ENCODE measurements at places on chromosomes 16 and 17. TPM values are rescaled to one million over a fixed set of nuclear protein-coding genes. Genes with fewer than 3 reads are reported as not detected.

- no peaks in the 10 kb centered on the region for H3K36me3 ChIP-seq
- H3K27me3 ChIP-seq, result no peaks in the 10 kb centered on the region
- no peak for DNase-seq
- H3K27ac ChIP-seq, result no peak overlapping the region
- H3K4me1 ChIP-seq, result peaks cover 8% of the 10 kb centered on the region
Measured at GRCh38 chr17:50474523-50474922, 4.1 kb upstream of the RSAD1 start.

DNA sequence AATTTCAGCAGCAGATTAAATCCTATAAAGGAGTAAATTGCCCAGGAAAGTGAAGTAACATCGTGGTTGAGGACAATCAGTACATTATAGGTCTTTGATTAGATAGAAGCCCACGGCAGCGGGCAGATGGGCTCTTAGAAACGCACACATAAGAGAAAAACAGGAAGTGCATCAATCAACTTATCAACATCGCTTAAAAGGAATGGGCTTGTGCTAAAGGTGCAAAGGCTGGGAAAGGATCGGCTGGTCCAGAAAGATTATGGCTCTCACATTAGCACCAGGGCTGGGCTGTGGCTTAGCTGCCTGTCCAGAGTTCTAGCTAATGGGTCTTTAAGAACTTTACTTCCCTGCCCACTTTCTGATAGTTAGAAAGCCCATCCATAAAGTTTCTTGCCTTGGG, 292.0 kb upstream of the TNRC6C start:
- no peaks in the 10 kb centered on the region for H3K36me3 ChIP-seq
- H3K27ac ChIP-seq, result peak overlapping the region; percentile 83
- H3K27me3 ChIP-seq, result no peaks in the 10 kb centered on the region
- peaks cover 23% of the 10 kb centered on the region for H3K4me1 ChIP-seq

GRCh38 chr16:49061137-49061714, 220.4 kb downstream of the CBLN1 start:
- H3K27me3 ChIP-seq, result no peaks in the 10 kb centered on the region
- no peak overlapping the region for H3K27ac ChIP-seq
- no peaks in the 10 kb centered on the region for H3K36me3 ChIP-seq
- no peak for DNase-seq
- H3K4me3 ChIP-seq, result no peak overlapping the region

DNA sequence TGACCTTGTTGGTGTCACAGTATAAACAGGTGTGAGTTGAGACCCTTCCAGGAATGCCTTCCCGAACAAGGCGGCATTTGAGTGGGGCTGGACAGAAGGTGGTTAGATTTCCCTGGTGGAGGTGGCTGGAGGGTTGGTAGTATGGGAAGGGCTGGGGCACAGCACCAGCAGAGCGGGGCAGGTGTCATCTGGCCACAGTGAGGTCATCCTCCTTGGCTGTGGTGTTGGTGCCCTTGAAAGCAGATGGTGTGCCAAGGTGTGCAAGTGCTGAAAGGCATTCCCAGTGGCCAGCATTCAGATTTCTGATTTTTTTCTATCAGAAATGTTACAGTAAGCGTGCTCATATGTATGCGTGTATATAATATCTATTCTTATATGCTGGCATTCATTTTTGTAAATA, 126.6 kb downstream of the LAT start:
- H3K36me3 ChIP-seq, result peaks cover 18% of the 10 kb centered on the region
- H3K4me1 ChIP-seq, result peaks cover 11% of the 10 kb centered on the region
- H3K4me3 ChIP-seq, result no peak overlapping the region
- peak overlapping the region; percentile 29 for H3K27ac ChIP-seq
- DNase-seq, result no peak

- DNase-seq, result no peak
- H3K27ac ChIP-seq, result no peak overlapping the region
- no peaks in the 10 kb centered on the region for H3K27me3 ChIP-seq
- no peak overlapping the region for H3K4me3 ChIP-seq
- peaks cover 5% of the 10 kb centered on the region for H3K4me1 ChIP-seq
Measured at GRCh38 chr17:82327289-82327688, 6.3 kb downstream of the SECTM1 start.

DNA sequence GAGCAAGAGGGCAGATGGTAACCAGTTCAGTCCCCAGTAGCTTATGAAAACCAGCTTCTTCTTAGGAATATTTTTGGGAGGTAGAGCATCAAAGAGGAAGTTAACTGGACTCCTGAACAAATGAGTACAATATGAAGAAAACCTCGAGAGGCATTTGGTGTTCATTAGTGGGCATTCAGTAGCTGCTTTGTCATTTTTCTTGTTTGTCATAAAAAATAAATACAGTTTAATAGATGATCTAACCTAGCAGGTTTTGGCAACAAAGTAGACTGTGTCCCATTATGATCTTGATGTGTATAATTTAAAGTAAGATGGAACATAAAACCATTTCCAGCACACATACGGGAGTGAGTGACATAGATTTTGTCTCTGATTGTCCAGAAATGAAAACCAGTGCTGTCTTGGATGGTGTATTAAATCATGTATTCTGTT, 173.1 kb downstream of the HS3ST3A1 start:
- no peak for DNase-seq
- no peaks in the 10 kb centered on the region for H3K27me3 ChIP-seq
- H3K4me1 ChIP-seq, result no peaks in the 10 kb centered on the region
- H3K4me3 ChIP-seq, result no peak overlapping the region

GRCh38 chr17:37576281-37576680, 32.9 kb downstream of the SYNRG start:
- H3K4me1 ChIP-seq, result no peaks in the 10 kb centered on the region
- H3K27me3 ChIP-seq, result no peaks in the 10 kb centered on the region
- H3K36me3 ChIP-seq, result peaks cover 89% of the 10 kb centered on the region
- H3K4me3 ChIP-seq, result no peak overlapping the region
- H3K27ac ChIP-seq, result no peak overlapping the region

The TLK2 gene
- 89.5 TPM for total RNA-seq

The MYCBPAP gene
- 5.7 TPM for total RNA-seq

- no peaks in the 10 kb centered on the region for H3K36me3 ChIP-seq
- no peaks in the 10 kb centered on the region for H3K4me1 ChIP-seq
- no peak overlapping the region for H3K4me3 ChIP-seq
- H3K27ac ChIP-seq, result no peak overlapping the region
Measured at GRCh38 chr17:55588446-55589242, 77.4 kb upstream of the SMIM36 start.

The ITGB3 gene
- 18.4 TPM for total RNA-seq

The SOST gene
- total RNA-seq, result not detected

DNA sequence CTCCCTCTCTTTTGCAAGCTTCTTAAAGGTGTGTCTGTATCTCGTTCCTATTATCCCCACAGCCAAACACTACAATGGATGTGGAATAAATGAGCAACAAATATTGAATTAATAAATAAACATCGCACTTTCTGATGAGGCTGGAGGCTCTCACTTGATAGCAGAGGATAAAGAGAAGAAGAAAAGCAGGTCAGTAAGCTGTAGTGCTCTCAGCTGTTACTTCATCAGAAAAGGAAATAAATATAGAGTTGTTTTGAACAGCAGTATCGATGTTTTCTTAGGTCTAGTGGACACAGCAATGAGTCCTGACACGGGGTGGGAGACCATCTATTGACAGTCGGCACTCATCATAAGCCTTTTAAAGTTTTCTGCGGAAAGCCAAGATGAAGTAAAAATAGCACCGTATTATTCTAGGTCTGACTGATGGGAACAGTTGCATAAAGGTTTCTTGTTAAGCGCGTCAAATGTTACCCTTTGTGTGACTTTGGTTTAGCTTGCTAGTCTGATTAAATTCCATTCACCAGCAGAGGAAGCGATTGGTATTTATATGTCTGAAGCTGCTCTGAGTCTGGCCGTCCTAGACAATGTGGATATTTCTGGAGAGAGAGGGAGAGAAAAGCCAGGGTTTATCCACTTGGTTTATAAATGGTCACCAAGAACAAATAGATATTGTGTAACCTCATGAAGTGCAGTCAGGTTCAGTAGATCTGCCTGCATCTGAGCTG, 646.1 kb downstream of the CDH11 start:
- H3K36me3 ChIP-seq, result no peaks in the 10 kb centered on the region
- H3K27me3 ChIP-seq, result no peaks in the 10 kb centered on the region
- H3K4me1 ChIP-seq, result no peaks in the 10 kb centered on the region
- DNase-seq, result no peak
- no peak overlapping the region for H3K27ac ChIP-seq

The RPS2 gene
- 2,223 TPM for total RNA-seq

The ABCC11 gene
- not detected for total RNA-seq

The KRT20 gene
- not detected for total RNA-seq

GRCh38 chr16:87186446-87186845, 130.7 kb downstream of the C16orf95 start:
- no peaks in the 10 kb centered on the region for H3K27me3 ChIP-seq
- no peak for DNase-seq
- H3K4me1 ChIP-seq, result no peaks in the 10 kb centered on the region
- H3K27ac ChIP-seq, result no peak overlapping the region

DNA sequence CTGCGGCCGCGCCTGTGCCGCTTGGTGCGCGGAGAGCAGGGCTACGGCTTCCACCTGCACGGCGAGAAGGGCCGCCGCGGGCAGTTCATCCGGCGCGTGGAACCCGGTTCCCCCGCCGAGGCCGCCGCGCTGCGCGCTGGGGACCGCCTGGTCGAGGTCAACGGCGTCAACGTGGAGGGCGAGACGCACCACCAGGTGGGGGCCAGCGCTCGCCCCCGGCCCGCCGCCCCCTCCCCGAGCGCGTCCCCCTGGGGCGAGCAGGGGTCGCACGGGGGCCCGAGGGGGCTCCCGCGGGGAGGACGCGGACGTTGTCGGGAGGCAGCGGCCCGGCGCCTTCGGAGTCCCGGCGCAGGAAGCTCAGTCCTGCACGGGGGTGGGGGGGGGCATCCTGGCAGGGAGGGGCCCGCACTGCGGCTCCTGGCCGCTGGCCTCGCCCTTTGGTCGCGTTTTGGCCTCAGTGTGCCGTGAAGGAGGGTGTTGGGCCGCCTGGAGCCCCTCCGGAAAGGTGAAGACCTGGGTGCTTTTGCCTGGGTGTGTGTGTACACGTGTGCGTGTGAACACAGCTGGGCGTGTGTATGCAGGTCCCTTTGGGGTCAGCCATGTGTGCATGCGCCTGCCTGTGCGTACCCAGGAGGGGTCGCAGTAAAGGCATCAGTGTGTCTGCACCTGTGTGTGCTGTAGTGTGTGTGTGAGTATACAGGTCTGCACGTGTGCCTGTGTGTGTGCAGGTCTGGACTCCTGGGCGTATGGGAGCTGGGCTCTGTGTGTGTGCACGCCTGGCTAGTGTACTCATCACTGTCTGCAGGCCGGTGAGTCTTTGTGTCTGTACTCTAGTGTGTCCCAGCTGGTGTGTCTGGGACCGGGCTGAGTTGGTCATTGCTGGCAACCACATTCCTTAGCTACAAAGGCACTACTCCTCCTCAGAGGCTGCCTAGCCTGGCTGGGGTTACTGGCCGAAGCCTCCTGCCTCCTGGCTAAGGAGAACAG, 615 bp downstream of the NHERF2 start:
- no peak overlapping the region for H3K4me3 ChIP-seq
- no peak overlapping the region for H3K27ac ChIP-seq
- H3K36me3 ChIP-seq, result no peaks in the 10 kb centered on the region
- H3K4me1 ChIP-seq, result peaks cover 29% of the 10 kb centered on the region
- no peaks in the 10 kb centered on the region for H3K27me3 ChIP-seq

- peaks cover 53% of the 10 kb centered on the region for H3K36me3 ChIP-seq
- H3K27ac ChIP-seq, result no peak overlapping the region
- DNase-seq, result no peak
- no peak overlapping the region for H3K4me3 ChIP-seq
Measured at GRCh38 chr17:75178453-75178852, 4.3 kb downstream of the SUMO2 start.

GRCh38 chr17:60851181-60851580, 173.5 kb downstream of the BCAS3 start:
- no peaks in the 10 kb centered on the region for H3K27me3 ChIP-seq
- H3K4me3 ChIP-seq, result no peak overlapping the region
- DNase-seq, result no peak
- H3K27ac ChIP-seq, result no peak overlapping the region

The NPIPB2 gene
- 17.5 TPM for total RNA-seq

- peaks cover 13% of the 10 kb centered on the region for H3K4me1 ChIP-seq
- no peaks in the 10 kb centered on the region for H3K27me3 ChIP-seq
- peaks cover 25% of the 10 kb centered on the region for H3K36me3 ChIP-seq
Measured at GRCh38 chr17:42833767-42834422, 698 bp downstream of the PSME3 start.

DNA sequence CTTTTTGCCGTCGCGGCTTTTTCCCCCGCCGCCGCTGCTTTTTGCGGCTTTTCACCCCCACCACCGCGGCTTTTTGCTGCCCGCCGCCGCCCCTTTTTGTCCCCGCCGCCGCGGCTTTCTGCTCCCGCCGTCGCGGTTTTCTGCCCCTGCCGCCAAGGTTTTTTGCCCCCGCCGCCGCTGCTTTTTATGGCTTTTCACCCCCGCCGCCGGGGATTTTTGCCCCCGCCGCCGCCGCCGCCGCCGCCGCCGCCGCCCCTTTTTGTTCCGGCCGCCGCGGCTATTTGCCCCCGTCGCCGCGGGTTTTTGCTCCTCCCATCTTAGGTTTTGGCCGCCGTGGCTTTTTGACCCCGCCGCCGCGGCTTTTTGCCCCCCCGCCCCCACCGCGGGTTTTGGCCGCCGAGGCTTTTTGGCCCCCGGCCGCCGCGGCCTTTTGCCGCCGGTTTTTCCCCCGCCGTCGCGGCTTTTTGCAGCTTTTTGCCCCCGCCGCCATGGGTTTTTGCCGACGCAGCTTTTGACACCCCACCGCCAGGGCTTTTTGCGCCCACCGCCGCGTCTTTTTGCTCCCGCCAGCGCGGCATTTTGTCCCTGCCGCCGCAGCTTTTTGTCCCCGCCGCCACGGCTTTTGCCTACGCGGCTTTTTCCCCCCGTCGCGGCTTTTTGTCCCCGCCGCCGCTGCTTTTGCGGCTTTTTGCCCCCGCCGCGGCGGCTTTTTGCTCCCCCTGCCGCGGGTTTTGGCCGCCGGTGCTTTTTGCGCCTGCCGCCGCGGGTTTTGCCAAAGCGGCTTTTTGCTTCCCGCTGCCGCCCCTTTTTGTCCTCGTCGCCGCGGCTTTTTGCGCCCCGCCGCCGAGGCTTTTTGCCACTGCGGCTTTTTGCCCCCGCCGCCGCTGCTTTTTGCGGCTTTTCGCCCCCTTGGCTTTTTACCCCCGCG, 519.4 kb upstream of the WSB1 start:
- H3K4me3 ChIP-seq, result no peak overlapping the region
- no peaks in the 10 kb centered on the region for H3K36me3 ChIP-seq
- no peaks in the 10 kb centered on the region for H3K4me1 ChIP-seq
- no peak for DNase-seq

- H3K27ac ChIP-seq, result no peak overlapping the region
- no peaks in the 10 kb centered on the region for H3K27me3 ChIP-seq
- H3K36me3 ChIP-seq, result no peaks in the 10 kb centered on the region
- H3K4me1 ChIP-seq, result no peaks in the 10 kb centered on the region
Measured at GRCh38 chr17:27870345-27870744, 22.8 kb downstream of the LYRM9 start.

The PRSS36 gene
- 0.39 TPM for total RNA-seq

The FAM171A2 gene
- total RNA-seq, result 0.25 TPM

The MMP15 gene
- total RNA-seq, result 0.27 TPM

DNA sequence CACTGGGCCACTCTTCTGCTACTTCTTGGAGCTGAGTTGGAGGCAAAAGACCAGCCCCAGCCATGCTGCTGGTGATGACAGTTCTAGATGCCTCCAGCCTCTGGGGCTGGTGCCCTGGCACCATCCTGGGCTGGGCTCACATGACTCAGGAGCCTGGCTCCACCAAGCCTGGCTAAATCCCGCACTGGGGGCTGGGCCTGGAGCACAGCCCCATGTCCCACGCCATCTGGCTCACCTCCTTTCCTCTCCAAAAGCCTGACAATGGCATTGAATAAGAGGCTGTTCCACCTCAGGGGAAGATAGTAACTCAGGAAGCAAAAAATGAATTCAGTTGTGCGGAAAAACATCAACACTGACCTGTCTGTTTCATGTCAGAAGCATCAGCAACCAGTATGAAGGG, 45.1 kb upstream of the MTSS2 start:
- DNase-seq, result no peak
- peaks cover 34% of the 10 kb centered on the region for H3K36me3 ChIP-seq
- H3K4me3 ChIP-seq, result no peak overlapping the region

- H3K27ac ChIP-seq, result no peak overlapping the region
- peaks cover 3% of the 10 kb centered on the region for H3K36me3 ChIP-seq
Measured at GRCh38 chr17:80861418-80861815, 130.2 kb upstream of the CHMP6 start.
